ENCODE measurements at places on chromosomes 3 and 15.

- no peak for DNase-seq
Measured at GRCh38 chr3:173266441-173266840, 125.4 kb upstream of the SPATA16 start.

DNA sequence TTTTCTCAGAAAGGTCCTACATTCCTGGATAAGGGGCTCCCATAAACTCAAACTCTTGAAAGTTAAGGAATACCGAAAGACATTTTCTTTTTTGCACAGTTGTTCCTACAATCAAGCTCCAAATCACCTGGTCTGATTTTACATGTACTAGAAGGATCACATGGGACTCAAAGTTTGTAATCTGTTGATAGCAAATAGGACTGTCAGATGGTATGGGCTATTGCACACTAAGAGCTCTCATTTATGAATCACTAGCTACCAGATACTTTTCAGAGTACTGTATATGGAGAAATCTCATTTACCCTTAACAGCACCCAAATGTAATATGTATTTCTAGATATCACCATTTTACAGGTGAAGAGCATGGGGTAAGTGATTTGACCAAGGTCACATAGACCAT is 49.5 kb upstream of the CMSS1 start:
- no peak for DNase-seq

DNA sequence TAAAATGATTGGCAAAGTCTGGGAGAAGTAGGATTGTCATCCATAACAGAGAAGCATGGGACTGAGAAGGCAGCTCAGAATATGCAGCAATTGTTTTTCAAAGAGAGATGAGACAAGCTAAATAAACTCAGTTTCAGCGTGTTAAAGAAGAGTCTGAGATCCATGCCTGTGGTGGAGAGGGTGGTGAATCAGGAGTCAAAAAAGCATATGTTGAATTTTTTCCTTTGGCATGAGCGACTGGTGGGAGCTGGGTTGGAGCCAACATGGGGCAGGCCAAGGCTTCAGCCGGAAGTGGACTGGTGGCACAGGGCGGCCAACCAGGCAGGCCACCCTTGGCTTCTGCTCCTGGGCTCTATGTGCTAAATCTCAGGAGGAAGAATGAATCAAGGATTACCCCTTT is 102.0 kb downstream of the SST start:
- no peak for DNase-seq

DNA sequence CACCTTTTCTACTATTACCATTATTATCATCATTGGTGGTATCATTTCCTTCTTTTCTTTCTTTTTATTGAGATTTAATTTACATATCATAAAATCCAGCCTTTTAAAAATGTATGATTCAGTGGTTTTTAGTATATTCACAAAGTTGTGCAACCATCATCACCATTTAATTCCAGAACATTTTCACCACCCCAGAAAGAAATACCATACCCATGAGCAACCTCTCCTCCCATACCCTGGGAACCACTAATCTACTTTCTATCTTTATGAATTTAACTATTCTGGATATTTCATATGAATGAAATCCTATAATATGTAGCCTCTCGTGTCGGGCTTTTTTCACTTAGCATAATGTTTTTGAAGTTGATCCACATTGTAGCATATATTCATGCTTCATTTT is 29.1 kb downstream of the AAGAB start:
- DNase-seq, result no peak

- no peak for DNase-seq
Measured at GRCh38 chr3:186512570-186513302, 31.4 kb downstream of the CRYGS start.

GRCh38 chr3:178562143-178562946 is 26.1 kb downstream of the KCNMB2 start:
- no peak for DNase-seq

GRCh38 chr3:99808163-99808794 is 9.4 kb upstream of the CMSS1 start:
- no peak for DNase-seq

DNA sequence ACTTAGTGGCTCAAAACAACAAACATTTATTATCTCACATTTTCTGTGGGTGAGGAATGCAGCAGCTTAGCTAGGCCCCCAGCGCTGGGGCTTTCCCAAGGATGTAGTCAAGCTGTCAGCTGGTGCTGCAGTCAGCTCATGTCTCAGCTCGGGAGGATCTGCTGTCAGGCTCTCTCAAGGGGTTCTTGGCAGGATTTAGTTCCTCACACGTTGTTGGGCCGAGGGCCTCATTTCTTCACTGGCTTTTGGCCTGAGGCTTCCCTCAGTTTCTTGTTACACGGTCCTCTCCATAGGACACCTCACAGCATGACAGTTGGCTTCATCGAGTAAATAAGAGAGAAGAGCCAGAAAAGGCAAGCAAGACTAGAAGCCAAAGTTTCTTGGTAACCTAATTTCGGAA is 13.7 kb upstream of the U2SURP start:
- no peak for DNase-seq

DNA sequence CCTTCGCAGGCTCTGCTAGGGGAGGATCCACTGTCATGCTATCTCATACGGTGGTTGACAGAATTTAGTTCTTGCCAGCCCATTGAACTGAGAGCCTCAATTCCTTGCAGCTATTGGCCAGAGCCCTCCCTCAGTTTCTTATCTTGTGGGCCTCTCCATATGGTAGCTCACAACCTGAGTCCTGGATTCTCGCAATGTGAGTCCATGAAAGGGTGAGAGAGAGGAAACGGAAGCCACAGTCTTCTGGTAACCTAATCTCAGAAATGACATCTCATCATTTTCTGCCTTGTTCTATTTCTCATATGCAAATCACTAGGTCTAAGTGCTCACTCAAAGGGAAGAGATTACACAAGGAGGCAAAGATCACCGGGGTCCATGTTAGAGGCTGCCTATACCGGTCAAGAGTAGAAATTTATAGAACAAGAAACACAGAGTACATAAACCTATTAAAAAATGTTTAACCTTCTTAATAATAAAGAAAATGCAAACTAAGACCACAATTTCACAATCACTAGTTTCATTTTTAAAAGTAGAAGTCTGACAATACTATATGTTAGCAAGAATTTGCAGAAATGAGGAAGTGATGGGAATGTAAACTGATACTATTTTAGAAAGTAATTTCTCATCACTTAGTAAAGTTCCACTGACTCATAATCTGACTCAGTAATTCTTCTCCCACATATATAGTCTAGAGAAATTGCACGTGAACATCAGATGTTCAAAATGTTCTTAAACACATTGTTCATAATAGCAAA is 378.4 kb upstream of the AGTR1 start:
- no peak for DNase-seq

- DNase-seq, result no peak
Measured at GRCh38 chr15:27342991-27343390, 372.0 kb downstream of the GABRG3 start.

GRCh38 chr3:73484656-73485248 is 140.0 kb downstream of the PDZRN3 start:
- no peak for DNase-seq

DNA sequence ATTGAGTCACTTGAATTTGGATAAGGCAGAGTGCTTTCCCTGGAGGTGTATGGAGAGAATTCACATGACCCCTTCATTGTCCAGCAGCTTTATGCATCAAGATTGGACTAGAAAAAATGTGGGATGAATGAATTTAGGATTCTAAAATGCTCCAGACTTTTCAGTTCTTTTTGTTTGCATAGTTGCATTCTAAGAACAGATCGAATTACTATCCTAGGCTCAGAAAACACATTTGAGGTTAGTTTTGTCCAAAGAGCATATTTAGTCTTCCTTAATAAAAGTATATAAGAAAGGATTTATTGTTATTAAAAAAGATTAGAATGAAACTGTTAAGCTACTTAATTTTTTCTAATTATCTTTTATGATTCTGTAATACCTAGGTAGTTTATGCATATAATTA is 127.4 kb downstream of the UBE2E2 start:
- no peak for DNase-seq

DNA sequence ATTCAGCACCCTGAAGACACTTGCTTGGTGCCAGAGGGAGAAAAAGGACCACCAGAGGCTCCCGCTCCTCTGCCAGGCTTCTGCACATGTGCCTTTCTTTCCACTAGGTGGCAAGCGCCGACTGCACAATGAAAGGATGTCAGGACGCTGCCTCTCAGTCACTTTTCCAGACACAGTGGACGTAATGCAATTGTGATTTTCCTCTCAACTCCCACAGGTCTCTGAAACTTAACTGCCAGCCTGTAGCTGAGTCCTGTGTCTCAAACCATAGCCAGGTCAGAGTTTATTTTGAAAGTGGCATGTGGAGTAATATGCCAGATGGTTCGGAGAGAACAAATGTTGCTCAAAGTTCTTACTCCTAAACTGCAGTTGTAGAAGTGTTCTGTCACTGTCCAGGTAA is 162.9 kb downstream of the ITPR1 start:
- peak; percentile 68 for DNase-seq

- no peak for DNase-seq
Measured at GRCh38 chr3:120524171-120524923, 71.8 kb upstream of the NDUFB4 start.

- DNase-seq, result no peak
Measured at GRCh38 chr15:63456258-63456657, 48.1 kb upstream of the USP3 start.

GRCh38 chr3:41808152-41808551 is 153.8 kb downstream of the ULK4 start:
- DNase-seq, result no peak

DNA sequence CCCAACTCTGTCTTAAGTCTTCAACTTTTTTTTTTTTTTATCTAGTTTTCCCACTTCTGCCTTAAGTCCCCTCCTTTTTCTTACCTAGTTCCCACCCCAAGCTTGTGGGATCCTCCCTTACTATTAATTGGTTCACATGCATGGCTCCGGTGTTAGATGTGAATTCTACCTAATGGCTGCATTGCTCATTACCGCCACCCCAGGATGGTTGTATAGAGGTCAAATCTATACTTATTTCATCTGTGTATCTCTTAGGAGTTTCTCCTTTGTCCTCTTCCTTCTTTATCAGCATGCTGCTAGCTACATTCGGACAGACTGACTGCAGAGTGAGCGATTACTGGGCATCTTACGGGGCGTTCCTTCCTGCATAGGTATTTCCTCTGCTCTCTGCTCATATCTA is 605.7 kb upstream of the GRM7 start:
- DNase-seq, result no peak

DNA sequence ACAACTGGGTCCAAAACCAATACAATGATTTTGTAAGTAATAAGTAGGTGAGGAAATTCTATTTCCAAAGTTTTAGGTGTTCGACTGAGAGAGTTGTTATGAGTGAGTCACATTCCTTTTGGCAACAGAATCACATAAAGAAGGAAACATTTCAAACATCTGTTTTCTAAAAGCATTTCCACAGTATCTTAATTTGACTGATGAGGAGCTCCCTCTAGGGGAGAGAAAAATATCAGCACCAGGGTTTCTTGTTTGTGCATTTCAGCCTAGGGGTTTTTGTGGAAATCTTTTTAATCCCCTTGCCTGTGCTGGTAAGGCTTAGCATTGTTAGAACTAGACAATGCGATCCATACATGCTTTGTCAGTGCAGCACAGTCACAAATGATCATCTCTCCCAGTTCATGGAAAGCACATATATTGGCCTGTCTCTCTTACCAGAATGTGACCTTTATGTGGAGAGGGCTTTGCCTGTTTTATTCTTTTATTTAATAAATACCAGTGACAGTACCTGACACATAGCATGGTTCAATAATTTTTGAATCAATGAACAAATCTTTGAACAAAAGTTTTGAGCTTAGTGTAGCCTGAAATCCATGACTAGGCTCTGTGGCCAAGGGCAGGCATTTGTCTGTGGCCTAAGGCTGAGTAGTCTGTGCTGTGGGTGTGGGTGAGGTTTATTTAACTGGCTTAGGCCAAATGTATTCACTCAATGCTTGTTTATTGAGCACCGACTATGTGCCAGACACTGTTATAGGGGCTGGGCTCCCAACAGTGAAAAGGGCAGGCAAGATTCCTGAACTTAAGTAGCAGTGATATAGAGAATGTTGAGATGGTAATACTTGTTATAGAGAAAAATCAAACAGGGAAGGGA is 21.1 kb upstream of the IQCF6 start:
- DNase-seq, result peak; percentile 21

DNA sequence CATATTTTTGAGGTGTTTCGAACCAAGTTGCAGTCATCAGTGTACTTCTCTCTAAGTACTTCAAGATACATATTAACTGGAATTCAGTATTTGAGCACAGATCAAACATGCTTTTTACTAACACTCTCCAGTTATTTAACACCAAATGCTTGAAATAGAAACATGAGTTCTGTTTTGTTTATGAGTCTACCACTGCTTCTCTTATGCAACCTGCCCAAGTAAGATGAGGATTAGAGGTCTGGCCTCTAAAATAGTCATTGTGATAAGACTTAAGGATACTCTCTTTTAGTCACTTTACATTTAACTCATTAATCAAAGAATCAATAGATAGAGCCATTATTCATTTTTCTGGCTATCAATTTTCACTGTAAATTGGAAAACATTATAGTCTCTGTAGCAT is 156.2 kb upstream of the THRB start:
- no peak for DNase-seq

DNA sequence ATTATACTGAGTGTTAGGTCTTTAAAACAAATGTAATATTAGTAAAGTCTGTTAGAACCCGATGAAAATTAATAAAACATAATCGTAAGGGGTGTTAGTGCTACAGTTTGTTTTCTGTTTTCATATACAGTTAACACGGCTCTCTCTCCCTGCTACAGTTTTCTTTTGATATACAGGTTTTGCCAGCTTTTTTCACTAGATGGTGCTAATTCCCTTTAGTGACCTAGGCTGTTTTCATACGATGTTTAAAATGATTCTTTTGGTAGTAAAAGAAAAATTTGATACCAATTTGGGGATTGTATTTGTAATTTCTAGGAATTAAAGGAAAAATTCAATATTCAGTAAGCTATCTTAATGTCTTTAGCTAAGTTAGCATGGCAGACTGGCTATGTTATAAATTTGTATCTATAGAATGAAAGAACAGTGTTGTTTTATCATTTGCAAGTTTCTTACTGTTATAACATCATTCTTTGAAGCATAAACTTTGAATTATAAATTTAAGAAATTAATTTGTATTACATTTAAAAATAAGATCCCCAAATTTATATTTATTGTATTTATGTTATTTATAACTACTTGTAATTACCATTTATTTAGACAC is 11.5 kb downstream of the APH1B start:
- DNase-seq, result peak; percentile 75

GRCh38 chr3:107235928-107236315 is 141.3 kb upstream of the CCDC54 start:
- DNase-seq, result peak; percentile 93

DNA sequence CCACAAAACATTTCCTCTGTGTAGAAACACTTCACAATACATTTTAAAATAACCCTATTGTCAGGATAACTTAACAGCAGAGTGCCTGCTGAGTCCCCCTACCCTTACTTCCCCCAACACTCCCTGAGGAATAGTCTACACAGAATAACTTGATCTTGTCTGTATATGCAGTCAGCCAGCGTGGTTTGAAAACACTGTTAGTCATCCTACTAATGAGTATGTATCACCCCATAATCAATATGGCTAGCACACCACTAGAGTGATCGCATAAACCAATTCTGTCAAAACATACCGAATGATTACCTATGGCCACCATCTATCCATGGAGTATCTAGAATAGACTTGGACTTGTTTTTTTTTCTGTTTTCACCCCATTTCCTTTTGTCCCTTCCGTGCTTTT is 152.7 kb upstream of the NECTIN3 start:
- DNase-seq, result no peak

GRCh38 chr3:20741381-20741780 is 555.4 kb upstream of the SGO1 start:
- DNase-seq, result no peak

Data from midbrain (tissue), 1 donor.